RPMI8226 (cell line): ENCODE measurements at places on chromosomes 1 and 21.

GRCh38 chr21:19995253-19995652, 1003.0 kb upstream of the NCAM2 start:
- DNase-seq: no peak

DNA sequence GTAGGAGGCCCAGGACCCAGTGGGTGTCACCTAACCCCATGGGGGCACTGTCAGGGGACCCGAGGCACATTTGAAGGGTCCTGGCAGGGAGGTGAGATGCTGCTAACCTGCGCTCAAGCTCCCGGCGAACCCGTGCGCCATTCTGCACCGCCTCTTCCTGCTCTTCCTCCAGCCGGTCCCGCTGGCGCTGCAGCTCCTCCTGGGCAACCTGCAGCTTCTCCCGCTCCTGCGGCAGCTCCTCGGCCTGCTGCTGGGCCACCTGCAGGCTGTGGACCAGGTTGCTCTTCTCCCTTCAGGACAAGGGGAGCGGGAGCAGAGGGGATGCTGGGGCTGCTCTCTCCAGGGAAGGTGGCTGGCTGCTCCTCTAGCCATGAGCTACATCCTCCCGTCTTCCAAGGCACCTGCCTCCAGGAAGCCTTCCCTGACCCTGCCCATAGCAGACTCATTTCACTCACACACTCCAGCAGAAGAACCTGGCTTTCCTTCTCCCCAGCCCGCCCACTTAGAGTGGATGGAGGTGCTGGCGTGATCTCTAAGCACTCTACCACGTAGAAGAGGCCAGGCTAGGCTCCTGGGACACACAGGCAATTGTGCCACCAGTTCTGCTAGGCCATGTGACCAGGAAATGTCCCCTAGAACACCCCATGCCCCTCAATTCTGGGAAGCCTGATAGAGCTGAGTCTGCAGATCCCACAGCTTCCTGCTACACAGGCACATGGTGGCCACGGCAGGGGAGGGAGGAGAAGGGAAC, 15.2 kb upstream of the NBPF1 start:
- DNase-seq: no peak

- DNase-seq: peak; percentile 94
These were observed 16.2 kb downstream of the SLC2A1 start for GRCh38 chr1:42942444-42942843.

- no peak for DNase-seq
These were observed 1.9 kb downstream of the FAM110D start for GRCh38 chr1:26160527-26161414.
